ENCODE measurements at places on chromosomes 5 and 9.

- no peak for DNase-seq
These were observed 586 bp upstream of the PDZD2 start for GRCh38 chr5:31638345-31638744.

DNA sequence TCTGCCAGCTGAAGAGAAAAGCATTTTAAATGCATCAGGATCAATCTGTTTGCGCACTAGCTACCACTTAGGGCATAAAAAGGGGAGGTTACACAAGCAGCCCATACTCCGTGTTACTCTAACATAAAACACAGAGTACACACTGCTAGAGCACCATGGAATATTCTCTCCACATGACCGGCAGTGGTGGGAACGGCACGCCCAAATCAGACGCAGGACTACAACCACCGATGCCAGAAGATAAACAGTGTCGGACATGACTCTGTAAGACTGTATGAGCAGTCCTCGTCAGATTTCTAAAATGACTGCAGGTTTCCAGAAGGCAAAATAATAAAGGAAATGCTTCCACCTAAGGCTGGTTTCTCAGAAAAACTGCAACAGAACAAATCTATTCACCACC is 40.0 kb downstream of the CDK5RAP2 start:
- no peak for DNase-seq

GRCh38 chr5:77211691-77212047 is 1.2 kb downstream of the PDE8B start:
- DNase-seq = no peak

GRCh38 chr5:156759156-156759555 is 90.9 kb upstream of the PPP1R2B start:
- DNase-seq = no peak

GRCh38 chr9:97723819-97724218 is 26.7 kb upstream of the XPA start:
- no peak for DNase-seq

- no peak for DNase-seq
These were observed 155.0 kb downstream of the PRELID2 start for GRCh38 chr5:145680169-145680568.

- no peak for DNase-seq
These were observed 592.0 kb upstream of the WWC1 start for GRCh38 chr5:167699432-167699831.

DNA sequence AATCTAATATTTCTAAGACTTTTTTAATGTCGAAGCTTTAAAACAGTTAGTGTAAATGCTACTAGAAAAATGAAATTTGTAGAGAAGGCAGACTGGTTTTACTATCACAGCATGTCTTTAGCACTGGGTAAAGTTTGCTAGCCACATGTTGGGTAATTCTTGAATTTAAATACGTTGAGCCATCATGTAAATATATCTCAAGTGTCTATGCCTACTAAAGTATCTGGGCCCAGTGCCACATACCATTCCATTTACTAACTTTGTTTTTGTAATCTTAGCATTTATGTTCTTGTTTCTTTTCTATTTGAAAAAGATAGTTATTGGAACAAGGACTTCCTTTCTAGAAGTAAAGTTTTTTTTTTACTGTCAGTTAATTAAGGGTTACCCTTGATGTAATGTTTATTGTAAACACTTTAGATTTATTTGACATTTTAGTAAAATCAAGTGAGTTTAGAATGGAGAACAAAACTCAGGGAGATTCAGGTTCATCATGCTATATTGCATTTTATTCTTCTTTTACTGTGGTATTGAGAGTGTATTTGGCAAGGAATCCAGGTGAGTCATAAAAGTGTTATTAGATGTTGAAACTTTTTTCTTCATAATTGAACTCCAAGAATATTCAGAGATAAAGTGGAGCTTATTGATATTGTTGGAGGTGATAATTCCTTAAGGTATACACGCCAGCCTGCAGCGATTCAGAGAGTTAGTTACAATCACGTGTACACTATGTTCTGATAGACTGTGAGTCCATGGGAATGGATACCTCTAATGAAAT is 182.4 kb downstream of the CCDC171 start:
- DNase-seq = no peak

DNA sequence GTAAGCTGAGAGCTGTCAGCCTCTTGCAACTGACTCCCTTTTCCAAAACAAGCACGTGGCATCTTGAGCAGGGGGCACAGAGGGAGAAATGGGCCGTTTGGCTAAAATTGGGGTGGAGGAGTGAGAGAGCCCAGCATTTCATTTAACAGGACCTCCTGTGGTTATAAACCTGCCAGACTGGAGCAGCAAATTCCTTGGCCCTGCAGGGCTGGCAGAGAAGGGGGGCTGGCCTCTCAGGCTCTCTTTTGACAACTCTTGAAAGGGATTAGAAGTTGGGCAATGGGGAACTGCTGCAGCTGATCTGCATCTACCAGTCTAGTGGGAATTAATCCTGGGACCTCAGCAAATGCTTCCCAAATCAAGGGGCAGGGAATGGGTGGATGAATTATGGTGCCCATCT is 7.2 kb upstream of the POU4F3 start:
- no peak for DNase-seq

DNA sequence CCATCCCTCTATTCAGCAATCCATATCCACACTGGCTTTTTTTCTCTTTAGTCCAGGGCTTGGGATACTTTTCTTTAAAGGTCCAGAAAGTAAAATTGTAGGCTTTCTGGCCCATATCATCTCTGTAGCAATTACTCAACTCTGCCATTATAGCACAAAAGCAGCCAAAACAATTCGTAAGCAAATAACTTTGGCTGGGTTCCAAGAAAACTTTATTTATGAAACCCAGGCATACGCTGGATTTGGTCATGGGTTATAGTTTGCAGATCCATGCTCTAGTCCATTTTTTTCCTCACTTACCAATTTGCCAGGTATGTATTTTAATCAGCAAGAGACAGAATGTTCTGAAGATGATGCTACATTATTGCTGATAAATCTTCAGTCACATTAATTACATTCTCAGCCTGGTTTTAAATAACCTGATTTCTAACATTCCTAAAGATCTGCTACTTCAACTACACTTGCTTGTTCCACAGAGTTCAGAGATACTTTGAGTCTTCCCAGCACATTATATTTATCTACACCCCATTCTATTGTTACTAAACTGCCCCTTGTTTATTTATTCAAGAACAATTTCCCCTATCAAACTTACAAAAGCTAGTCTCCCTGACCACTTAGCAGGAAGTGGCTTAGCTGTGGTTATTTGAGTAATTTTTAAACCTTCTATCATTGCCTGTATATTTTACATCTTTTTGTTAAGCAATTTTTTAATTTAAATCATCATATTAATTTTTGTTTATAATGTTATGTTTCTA is 161.0 kb downstream of the ISL1 start:
- no peak for DNase-seq

DNA sequence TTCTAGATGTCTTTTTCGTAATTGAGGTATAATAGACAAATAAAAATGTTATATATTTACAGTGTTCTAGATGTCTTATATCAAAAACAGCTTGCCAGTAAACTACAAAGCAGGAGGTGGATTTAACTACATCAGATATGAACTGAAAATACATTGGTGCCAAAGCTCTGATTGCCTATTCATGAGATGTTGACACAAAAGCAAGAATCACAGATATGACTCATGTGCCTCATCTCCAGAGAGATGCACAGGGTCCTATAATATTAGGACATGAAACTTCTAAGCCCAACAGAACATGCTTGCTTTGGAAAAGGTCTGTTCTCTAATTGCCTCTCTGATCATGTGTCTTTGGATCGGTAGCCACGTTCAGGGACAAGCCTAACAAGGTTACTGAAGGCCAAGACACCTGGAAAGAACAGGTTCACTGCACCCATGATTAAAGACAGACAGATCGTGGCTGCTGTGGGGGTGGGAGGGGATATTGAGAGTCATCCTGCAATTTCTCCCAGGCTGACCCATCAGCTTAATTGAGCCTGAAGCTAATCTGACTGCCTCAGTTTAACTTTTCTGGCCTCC is 16.8 kb downstream of the ABCA1 start:
- DNase-seq = no peak

- DNase-seq = no peak
These were observed 2111.3 kb downstream of the MAT2B start for GRCh38 chr5:165616490-165617405.

GRCh38 chr5:143148771-143149170 is 254.7 kb downstream of the NR3C1 start:
- DNase-seq = no peak

- DNase-seq = no peak
These were observed 176.6 kb upstream of the TBCA start for GRCh38 chr5:77952636-77953212.

- DNase-seq = no peak
These were observed 8.4 kb upstream of the ZNF474 start for GRCh38 chr5:122120957-122121356.

- no peak for DNase-seq
These were observed 166.3 kb upstream of the FSTL4 start for GRCh38 chr5:133778636-133779035.

DNA sequence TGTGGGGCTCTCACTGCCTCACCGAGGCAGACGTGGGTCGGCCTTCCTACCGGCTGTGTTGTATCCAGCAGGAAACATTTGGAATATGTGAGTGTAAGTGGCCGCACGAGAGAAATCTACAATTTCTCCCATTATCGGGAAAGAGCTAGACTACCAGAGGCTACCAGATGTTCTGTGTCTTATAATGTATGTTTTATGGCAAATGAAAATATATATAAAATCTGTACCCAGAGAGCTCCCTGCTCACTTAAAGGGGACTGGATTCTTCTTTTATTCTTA is 69.5 kb upstream of the PITX1 start:
- DNase-seq = no peak

DNA sequence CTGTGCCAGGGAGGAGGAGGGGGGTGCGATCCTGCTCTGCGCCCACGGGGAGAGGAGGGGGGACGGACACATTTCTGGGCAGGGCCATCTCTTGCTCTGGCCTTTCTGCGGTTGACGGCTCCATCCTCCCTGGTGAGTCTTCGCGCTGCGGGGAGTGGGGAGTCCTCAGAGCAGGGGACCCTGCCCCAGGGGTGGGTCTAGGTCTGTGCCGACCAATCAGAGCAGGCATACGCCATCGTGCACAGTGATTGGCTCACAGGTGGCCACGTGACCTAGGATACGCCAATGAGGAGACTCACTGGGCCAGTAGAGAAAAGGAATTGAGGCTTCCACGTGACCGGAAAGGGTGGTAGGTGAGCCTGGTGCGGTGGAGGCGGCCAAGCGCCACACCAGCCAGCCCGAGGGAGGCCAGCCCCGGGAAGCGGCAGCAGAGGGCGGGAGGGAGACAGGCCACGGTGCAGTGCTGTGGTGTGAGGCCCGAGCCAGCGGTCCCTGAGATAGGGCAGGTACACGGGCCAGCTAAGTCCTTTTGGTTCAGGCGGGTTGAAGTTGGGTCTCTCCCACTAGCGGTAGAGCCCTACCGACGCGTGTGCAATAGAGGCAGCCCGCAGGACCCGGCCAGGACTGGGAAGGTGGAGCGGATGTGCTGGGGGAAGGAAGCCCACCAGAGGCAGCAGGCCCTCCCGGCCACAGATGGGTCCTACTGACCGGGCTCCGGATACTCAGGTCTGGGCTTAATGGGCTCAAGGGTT is 65.2 kb upstream of the RNF130 start:
- no peak for DNase-seq

DNA sequence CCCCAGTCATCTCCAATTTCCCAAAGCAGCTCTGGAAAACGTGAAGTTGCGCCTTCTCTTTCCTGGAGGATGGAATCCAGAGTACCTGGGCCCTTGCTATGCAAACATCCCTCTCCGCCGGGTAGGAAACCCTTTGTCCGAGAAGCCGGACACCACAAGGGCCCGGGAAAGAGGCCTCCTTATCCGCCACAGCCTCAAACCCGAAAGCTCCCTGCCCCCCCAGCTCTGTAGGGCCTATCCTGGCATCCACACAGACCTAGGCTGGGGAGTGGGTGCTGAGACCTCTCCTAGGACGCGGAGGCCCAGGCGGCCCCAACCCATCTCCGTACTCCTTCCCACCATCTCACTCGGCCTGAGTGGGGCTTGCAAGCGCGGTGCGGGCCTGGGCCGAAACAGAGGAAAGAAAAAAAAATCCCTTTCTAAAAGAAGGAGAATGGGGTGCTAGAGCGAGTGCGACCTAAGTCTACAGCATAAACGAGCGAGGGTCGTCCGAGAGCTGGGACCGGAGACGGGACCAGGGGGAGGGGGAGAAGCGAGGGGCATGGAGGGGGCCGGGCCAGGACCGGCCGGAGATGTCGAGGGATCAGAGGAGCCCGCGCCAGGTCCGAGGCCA is 624 bp downstream of the FBXW11 start:
- peak; percentile 45 for DNase-seq

GRCh38 chr5:124869426-124870033 is 123.1 kb upstream of the ZNF608 start:
- DNase-seq = no peak

DNA sequence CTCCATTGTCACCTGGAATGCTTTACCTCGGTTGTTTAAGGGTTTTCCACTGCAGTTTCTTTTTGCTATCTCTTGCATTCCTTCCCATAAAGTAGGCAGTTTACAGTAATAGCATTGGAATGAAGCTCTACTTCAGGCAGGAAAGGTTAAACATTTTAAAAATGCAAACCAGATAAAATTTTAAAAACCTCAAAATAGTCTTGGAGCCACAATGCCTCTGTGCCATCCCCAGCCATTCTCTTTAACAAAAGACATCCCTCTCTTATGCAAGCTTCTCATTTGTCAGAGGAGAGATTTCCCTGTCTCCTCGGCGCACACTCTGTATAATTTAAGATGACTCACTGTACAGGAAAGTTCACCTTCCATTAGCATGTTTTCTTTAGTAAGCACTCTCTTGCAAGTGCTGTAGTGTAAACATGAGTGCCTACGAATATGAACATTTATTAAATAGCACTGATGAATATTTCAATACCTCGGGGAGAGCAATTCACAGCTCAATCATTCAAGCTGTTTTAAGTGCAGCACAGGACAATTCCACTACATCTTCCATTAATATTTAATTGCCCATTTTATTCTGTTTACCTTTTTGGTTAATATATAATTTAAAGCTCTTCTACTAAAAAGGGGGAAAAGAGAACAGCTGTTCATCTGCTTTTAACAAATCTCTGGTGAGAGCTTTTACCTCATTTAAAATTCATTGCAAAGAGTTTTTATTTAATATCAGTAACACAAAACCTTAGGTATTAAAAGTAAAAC is 343.6 kb downstream of the SPATA31D1 start:
- no peak for DNase-seq

DNA sequence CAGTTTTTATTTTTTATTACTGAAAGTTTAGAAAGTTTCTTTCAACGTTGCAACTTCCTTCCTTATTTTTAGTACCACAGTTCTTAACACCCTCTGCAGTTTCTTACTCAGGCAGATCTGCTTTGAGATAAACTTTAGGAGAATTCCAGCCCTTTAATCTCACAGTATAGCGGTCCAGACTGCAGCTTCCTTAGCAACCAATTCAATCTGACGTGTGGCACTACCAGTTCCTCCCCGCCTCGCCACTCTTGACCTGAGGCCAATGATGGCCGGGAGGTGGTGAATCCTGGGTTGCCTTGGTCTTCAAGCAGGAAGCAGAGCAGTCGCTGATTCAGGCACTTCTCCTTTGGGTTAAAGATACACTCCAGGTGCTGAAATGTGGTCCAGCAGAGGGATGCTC is 334.3 kb upstream of the TRPC7 start:
- no peak for DNase-seq

- no peak for DNase-seq
These were observed 3.6 kb downstream of the IQGAP2 start for GRCh38 chr5:76406673-76407072.
